DMS79 (cell line): ENCODE measurements at places on chromosomes 12 and 14.

DNA sequence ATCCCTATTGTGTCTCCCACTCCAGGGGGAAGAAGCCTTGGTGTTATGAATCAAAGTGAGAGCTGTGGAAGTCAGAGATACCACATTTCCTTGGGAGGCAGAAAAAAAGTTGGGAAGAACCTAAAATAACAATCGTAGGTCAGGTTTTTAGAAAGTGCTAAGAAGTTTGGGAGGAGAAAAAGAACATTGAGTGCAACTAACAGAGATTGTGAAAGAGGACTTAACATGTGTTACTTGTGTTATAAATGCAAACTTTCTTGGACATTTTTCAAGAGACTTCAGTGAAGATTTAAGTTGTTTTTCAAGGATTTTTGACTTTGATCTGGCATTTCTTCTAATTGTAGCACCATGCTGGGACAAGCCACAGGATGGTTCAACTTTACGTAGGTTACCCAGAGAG lies 7.8 kb upstream of the ERP27 start:
- DNase-seq = no peak

DNA sequence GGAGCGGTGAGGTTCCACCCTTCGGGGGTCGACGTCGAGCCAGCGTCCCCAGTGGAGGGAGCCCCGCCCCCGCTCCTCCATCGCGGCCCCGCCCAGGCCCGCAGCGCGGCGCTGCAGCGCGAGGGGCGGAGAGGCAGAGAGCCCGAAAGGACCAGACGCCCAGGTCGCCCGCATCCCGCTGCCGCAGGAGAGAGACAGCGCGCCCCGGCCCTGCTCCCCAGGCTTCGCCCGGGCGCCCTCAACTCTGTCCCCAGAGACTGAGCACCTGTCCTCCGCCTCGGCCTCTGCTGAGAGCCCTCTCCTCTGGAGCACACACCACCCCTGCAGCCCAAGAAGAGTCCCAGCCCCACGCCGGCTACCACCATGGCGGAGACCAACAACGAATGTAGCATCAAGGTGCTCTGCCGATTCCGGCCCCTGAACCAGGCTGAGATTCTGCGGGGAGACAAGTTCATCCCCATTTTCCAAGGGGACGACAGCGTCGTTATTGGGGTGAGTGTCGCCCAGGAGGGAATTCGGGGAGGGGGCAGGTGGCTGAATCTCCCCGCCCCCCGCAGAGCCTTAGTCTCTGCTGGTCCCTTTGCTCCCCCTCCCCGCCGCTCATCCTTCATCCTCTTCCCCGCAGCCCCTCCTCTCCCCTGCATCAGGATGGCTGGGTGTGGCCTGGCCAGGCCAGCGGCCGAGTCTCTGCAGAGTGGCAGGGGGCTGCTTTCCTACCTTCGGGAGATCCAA lies at the start of gene KIF5A:
Gene KIF5A, plus strand, starts transcription at position 136 of the 732 bp plus-strand sequence. Its CDS starts 228 bp downstream, at position 364.
- DNase-seq = no peak

GRCh38 chr14:101220921-101221510 lies 317.5 kb upstream of the RTL1 start:
- DNase-seq = no peak

- no peak for DNase-seq
These were observed 228.6 kb downstream of the ZFP36L1 start for GRCh38 chr14:68564191-68564825.

- no peak for DNase-seq
These were observed 25.8 kb upstream of the PHLDA1 start for GRCh38 chr12:76057326-76057725.

DNA sequence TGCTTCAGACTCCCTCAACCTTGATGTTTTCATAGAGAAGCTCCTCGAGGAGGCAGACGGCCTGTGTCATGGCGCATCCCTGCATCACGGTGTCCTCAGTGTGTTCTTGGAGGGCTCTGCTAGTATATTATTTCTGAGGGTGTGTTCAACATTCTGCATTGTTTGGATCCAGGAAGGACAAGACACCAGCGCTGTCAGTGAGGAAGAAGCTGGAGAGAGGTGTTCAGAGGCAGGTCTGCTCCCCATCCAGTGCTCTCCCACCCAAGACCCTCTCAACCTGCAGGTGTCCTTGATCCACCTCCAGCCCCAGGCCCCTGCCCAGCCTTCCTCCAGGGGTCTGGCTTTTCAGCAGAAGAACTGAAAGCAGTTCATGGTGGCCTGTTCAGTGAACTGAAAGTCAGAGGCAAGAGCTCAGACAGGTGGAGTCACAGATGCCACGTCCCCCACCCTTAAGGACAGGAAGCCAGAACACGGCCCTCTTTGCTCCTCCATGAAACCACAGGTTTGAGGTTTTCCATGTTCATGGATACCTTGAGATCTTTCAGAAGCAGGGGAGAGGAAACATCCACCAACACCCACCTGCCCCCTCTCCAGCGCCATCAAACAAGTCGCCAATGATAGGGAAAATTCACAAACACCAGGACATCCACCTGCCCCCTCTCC lies 37.4 kb downstream of the DIO3 start:
- DNase-seq = no peak

DNA sequence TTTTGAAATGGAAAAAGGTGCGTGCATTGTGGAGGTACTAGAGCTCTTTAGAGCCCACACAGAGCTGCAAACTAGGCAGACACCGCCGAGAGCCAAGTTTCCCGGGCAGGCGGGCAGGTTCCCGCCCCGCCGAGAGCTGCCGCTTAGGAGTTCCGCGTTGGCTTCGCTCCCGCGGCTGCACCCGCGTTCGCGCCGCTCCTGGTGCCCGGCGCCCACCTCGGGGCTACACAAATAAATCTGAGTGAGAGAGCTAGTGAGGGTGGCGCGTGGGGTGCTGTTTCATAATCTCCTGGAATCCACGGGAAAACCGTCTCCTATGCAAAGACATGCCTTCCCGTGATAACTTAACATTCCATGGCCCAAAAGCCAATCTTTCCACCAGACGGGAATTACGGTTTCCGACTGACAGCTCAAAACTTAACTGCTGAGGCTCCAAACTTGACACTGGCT lies 645 bp downstream of the KITLG start:
- no peak for DNase-seq

DNA sequence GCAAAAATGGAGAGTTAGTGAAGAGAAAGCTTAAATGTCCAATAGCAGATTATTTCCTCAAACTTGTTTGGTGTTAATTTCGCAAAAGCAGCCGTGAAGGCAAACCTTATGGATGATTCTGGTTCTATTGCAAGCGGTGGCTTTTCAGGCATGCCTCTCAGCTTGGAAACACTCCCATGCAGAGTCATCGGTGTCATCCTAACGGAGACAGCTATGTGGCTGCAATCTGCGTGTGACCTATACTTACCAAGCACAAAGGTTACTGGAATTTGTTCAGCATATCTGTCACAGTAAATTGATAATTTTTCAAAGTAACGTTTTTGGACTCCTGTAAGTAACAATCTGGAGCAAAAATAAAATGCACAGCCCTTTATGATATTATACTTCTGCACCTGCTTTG lies 5.0 kb downstream of the BEST3 start:
- no peak for DNase-seq
